Cardiac atrium fibroblast (primary cell): ENCODE measurements at places on chromosomes 7 and 10. TPM values are rescaled to one million over a fixed set of nuclear protein-coding genes. Genes with fewer than 3 reads are reported as not detected.

The TMEM236 gene
- under 0.01 TPM in 1 of 2 replicates, not detected in the other for total RNA-seq

The SEMA3A gene
- 1.1 and 1.6 TPM in 2 replicates for total RNA-seq

The ZNF117 gene
- total RNA-seq, result 2.6 and 5.2 TPM in 2 replicates

The ASZ1 gene
- not detected in 2 replicates for total RNA-seq

The IKZF1 gene
- total RNA-seq, result not detected in 2 replicates

The PBLD gene
- total RNA-seq, result 5.5 and 7.8 TPM in 2 replicates

The C10orf67 gene
- total RNA-seq, result not detected in 2 replicates

The ZNF488 gene
- 0.18 TPM in 1 of 2 replicates, not detected in the other for total RNA-seq

The HYAL4 gene
- 0.16 TPM in 1 of 2 replicates, not detected in the other for total RNA-seq

The GSDME gene
- 14.9 and 26.5 TPM in 2 replicates for total RNA-seq

The ANXA8 gene
- 0.16 and 0.54 TPM in 2 replicates for total RNA-seq

The PCDH15 gene
- not detected in 2 replicates for total RNA-seq

The CUZD1 gene
- total RNA-seq, result 0.16 and 0.18 TPM in 2 replicates

The SPAM1 gene
- total RNA-seq, result not detected in 2 replicates

The DRGX gene
- not detected in 2 replicates for total RNA-seq

The PWWP2B gene
- 4.7 and 6.5 TPM in 2 replicates for total RNA-seq

The PDE6C gene
- total RNA-seq, result not detected in 2 replicates

The TDRD1 gene
- total RNA-seq, result 0.16 and 1.1 TPM in 2 replicates

The EEPD1 gene
- total RNA-seq, result under 0.01 TPM in 1 of 2 replicates, not detected in the other

The C1QL3 gene
- not detected in 2 replicates for total RNA-seq

The CYP3A7 gene
- not detected in 2 replicates for total RNA-seq

The H2BK1 gene
- not detected in 2 replicates for total RNA-seq

The ASAH2 gene
- under 0.01 and 7.3 TPM in 2 replicates for total RNA-seq

The UNCX gene
- total RNA-seq, result not detected in 2 replicates

The PLAC9 gene
- 89.7 and 128 TPM in 2 replicates for total RNA-seq

The CACNA2D1 gene
- total RNA-seq, result 69.7 and 106 TPM in 2 replicates

The INHBA gene
- 1.4 and 2.1 TPM in 2 replicates for total RNA-seq

The LEP gene
- under 0.01 and 0.16 TPM in 2 replicates for total RNA-seq

The RNF32 gene
- not detected in 2 replicates for total RNA-seq

The UTF1 gene
- not detected in 2 replicates for total RNA-seq

The AKR1C1 gene
- 48.6 and 92.2 TPM in 2 replicates for total RNA-seq

The LRRD1 gene
- not detected in 2 replicates for total RNA-seq

The CLCN1 gene
- total RNA-seq, result not detected in 2 replicates

The CPVL gene
- not detected in 2 replicates for total RNA-seq

The ADAM8 gene
- 0.32 TPM in 1 of 2 replicates, not detected in the other for total RNA-seq

The MNX1 gene
- total RNA-seq, result not detected in 2 replicates

The IL15RA gene
- total RNA-seq, result 9.1 and 16.4 TPM in 2 replicates

The CALML3 gene
- not detected in 2 replicates for total RNA-seq

The OR6B1 gene
- total RNA-seq, result not detected in 2 replicates

The PI4K2A gene
- 18.4 and 25.9 TPM in 2 replicates for total RNA-seq

The SUN3 gene
- total RNA-seq, result not detected in 2 replicates

The PIP4K2A gene
- 20.3 and 42.8 TPM in 2 replicates for total RNA-seq

The TMEM213 gene
- total RNA-seq, result not detected in 2 replicates

The POMZP3 gene
- 4.2 TPM in 2 replicates for total RNA-seq

The NRG3 gene
- total RNA-seq, result not detected in 2 replicates

The CDC14C gene
- total RNA-seq, result not detected in 2 replicates

The HPSE2 gene
- total RNA-seq, result not detected in 2 replicates

The AIMP2 gene
- 55.2 and 59.1 TPM in 2 replicates for total RNA-seq

The LBX1 gene
- under 0.01 TPM in 1 of 2 replicates, not detected in the other for total RNA-seq

The ICA1 gene
- total RNA-seq, result not detected in 2 replicates

The JCAD gene
- total RNA-seq, result 8.5 and 35.2 TPM in 2 replicates

The ADRB1 gene
- total RNA-seq, result not detected in 2 replicates

The HABP2 gene
- total RNA-seq, result not detected in 2 replicates
